ENCODE measurements at places on chromosomes 3 and 15. TPM values are rescaled to one million over a fixed set of nuclear protein-coding genes. Genes with fewer than 3 reads are reported as not detected.
A peak's percentile ranks its signal among the peaks of the same experiment; 100 is the strongest.

DNA sequence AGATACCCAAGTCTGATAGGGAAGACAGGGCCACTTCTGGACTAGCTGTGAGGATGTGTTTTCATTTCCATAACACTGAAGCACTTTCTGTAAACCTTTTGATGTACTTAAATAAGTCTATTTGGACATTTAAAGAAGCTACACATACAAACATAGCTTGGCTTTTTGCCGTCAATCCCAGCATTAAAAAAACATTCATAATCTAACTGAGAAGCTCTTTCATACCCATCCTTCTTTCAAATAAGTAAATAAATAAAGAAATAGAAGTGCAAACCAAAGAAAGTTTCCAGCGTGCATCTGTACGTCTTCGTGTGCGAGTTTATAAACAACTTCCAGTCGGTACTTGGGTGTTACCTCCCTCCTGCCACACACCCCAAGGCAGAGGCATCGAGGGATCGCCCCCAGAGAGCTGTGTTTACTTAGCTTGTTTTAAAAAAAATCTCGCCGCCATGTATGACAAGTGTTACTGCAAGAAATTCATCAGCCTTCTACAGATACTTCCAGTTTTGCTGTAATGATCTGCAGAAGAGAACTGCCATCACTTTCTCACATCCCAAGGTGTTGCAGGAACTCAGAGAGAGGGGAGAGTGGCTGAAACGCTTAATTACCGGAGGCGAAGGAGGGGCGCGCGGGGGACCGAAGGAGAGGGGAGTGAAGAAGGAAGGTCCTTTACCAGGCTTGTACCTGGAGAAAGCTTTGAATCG, 9.0 kb upstream of the MEIS2 start:
- peak; percentile 20 for DNase-seq

Gene CHRM5
- under 0.01 TPM for total RNA-seq

Gene CHSY1
- 48.3 TPM for total RNA-seq

- no peak for DNase-seq
These were observed 52.8 kb downstream of the HERC1 start for GRCh38 chr15:63780969-63781368.

Gene MUC4
- not detected for total RNA-seq

DNA sequence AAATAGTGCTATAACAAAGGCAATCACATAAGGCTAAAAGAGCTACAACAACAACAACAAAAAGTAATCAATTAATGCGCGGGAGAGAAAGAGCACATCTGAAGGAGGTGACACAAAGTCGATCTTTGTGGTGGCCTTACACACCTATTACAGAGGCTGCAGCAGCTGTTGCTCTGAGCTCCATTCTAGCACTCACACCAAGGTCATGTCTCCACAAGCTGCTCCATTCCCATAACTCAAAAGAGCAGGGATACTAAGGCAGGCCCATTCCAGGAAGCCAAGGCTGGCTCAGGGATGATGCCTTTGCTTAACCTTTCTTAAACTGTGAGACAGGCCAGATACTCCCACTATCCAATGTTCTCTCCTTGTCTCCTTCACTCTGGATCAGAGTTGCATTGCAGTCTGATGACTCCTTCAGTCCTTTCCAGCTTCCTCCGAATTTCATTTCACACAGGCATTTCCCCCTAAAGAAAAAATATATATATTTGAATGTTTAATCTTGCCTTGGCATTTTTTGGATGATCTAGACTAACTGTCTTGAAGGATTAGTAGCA, 52.7 kb downstream of the SNTN start:
- DNase-seq, result no peak

DNA sequence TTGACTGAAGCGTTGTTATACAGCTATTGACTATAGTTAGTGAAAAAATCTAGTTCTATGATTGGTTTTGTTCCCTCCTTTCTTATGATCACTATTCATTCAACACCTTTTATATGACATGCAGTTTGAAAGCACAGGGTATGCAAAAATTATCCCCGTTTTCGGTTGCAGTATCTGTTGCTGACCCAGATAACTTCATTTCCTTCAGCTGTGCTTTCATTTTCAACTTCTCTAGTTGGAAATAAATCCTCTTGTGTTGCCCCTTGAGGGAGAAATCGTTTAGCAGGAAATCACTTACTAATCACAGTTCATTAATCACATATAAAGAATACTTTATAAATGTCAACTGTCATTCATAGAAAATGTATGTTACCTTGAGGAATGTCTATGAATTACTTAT, 55.1 kb downstream of the MBNL1 start:
- DNase-seq, result no peak

GRCh38 chr3:160078533-160078932, 89.9 kb downstream of the IL12A start:
- no peak for DNase-seq

GRCh38 chr15:65653341-65653740, 31.6 kb downstream of the SLC24A1 start:
- peak; percentile 30 for DNase-seq

DNA sequence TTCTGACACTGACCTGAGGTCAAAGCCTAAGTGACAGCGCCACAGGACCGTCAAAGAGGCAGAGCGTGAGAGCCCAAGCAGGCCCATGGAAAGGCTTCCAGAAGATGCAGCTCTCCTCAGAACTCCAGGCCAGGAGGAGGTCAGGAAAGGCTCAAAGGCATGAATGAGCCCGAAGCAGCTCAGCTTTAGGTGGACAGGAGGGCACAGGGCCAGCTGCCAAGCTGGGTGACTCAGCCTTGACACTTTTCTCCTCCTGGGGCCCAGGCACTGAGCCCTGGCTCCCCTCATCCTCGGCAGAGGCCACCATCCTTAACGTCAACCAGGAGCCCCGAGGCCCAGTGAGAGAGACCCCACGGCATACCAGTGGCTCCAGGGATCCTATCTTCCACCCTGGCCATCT, 62.9 kb downstream of the ADCY5 start:
- DNase-seq, result no peak

Gene FANCD2
- 23.3 TPM for total RNA-seq

DNA sequence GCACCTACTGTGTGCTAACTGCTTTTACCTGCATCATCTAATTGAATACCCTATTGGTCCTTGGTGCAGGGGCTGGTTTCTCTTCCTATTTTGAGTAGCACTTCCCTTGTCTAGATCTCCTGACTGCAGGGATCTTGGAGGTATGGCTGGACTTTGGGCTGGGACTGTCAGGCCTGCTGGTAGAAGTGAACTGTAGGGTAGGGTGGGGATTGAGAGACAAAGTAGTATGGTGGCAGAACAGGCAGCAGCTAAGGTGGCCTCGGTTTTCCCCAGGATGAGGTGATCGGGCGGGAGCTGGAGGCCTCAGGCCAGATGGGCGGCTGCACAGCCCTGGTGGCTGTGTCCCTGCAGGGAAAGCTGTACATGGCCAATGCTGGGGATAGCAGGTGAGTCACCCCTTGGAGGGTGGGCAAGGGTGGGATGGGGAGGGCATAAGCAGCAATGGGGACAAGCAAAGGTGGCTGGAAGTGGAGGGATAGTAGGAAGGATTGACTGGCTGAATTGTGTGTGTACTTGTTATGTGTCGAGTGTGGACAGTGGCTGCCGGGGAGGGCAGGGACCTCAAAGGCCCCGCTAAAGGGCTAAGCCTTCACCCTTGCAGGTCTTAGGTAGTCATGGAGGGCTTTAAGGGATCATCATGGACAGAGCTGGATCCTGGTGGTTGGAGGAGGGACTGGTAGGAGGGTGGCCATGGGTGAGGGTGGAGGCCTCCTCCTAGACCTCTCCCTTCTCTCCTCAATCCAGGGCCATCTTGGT, 2.0 kb downstream of the PPM1M start:
- no peak for DNase-seq

Gene IL20RB
- 1.6 TPM for total RNA-seq

Gene GABRG3
- not detected for total RNA-seq

All from fibroblast of villous mesenchyme (primary cell).